ENCODE measurements at places on chromosomes 2 and 18. TPM values are rescaled to one million over a fixed set of nuclear protein-coding genes. Genes with fewer than 3 reads are reported as not detected.

- DNase-seq: no peak
Measured at GRCh38 chr2:120898961-120899750, 163.5 kb downstream of the GLI2 start.

- no peak for DNase-seq
Measured at GRCh38 chr2:88596141-88596830, 31.0 kb downstream of the EIF2AK3 start.

DNA sequence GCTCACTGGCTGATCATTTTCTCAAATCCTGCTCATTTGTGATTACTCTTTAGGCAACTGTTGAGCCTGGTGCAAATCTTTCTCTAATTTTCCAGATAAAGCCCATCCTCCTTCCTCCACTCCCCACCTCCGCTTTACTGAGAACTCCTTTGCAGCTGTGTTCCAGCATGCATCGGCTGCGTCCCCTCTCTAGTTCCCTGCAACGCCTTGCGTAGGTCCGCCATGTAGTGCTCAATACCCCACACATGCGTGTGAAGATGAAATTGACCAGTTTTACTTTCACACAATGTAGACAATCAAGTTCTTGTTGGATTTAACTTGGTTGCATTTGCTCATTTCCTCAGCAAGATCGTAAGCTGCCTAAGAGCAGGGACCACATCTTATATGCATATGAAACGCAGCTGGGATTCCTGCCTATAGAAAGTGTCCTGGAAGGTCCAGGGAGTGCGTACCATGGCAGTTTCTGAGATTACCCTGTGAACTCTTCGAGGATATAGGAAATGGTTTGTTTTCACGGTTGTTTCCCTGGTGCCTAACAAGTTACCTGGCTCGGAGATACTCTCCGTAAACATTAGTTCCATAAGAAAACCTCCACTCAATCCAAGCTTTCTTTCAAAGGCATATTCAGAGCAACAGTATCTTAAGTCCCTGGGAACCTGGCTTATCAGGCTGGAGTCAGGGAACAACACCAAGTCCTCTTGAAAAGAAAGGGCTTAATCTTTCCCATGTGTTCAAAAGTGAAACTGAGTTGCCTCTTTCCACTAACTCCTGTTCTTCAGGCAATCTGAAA is 766.4 kb upstream of the ID2 start:
- DNase-seq: no peak

- DNase-seq: no peak
Measured at GRCh38 chr18:9081940-9082339, 20.6 kb upstream of the NDUFV2 start.

The SP140L gene
- 64.7 TPM for total RNA-seq

The EVA1A gene
- not detected for total RNA-seq

DNA sequence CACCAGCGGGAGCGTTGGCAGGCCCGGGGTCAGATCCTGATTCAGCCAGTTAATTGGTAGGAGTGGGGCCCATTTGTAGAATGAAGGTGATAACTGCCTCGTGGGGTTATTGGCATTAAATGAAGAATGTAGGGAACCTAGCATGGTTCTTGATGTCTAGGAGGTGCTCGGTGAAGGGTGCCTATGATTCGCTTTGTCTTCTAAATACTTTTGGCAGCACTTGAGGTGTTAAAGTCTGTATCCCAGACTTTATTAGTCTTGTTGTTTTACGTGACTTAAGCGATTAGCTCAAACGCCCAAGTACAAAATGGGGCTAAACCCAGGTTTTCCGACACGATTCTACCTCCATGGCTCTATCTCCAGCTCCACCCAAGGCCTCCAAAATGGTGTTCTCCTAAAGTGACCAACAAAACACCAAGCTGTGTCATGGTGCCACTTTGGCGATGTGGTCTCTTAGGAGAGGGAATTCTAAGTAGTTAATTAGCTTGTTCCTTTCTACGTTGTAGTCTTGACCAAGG is 980 bp upstream of the PPP4R1 start:
- DNase-seq: no peak

DNA sequence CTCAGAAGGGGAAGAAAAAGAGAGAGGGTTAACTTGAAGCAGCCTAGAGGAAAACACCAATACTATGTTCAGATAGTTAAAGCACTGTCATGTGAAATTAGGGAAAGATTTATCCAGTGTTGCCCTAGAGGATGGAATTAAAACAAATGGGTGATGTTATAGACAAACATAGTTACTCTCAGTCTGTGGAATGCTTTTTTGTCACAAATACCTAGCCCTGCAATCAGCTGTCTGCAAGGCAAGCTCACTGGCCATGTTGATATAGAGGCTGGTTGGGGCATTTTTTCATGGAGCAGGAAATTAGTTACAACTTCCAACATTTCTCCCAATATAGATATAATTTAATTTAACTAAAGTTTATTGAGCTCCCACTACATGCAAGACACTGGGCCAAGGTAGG is 8.4 kb upstream of the RAB10 start:
- no peak for DNase-seq

GRCh38 chr2:162063281-162063680 is 10.7 kb downstream of the DPP4 start:
- no peak for DNase-seq

DNA sequence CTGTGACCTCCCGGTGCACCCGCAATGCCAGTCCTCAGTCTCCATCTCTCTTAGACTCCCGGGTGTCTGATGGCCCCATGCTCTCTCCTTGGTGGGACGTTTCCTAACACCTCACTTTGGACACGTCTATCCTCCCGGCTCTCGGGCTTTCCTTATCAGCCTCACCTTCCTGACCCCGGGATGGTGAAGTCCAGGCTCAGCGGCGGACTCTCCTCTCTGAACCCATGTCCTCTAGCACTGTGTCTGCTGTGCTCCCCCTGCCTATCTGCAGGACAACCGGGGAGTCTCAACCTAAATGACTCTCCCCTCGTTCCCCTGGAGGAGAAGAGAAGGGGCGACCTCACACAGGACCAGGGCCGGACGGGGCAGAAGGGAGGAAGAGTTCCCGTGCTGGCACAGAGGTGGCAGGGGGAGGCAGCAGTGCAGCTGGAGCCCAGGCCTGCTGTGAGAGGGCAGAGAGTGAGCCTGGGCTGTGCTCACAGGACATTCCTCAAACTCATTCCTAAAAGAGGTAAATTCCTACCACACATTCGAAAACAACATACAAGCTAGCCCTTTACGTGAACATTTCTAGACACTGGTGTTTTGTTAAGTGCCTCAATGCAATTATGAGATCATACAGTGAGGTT is 41.9 kb downstream of the MBP start:
- DNase-seq: no peak

The CAVIN2 gene
- 6.1 TPM for total RNA-seq

The MSH6 gene
- 27.8 TPM for total RNA-seq

DNA sequence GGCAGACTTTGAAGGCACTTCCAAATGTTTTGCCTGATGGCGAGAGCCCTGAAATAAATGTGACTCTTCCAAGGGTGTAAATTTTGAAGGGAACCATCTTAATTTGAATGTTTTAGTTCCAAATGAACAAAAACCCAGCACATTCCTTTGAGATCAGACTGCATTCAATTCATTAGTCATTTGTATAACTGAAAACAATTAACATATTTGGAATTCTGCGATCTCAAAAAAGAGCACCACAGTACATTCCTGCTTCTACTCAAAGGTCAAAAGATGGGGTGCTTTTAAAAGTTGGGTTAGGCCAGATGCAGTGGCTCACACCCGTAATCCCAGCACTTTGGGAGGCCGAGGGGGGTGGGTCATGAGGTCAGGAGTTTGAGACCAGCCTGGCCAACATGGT is 38.2 kb upstream of the CHRNA1 start:
- no peak for DNase-seq

GRCh38 chr2:171793691-171794678 is 100.1 kb downstream of the SLC25A12 start:
- no peak for DNase-seq

- no peak for DNase-seq
Measured at GRCh38 chr2:231926180-231926741, at the start of gene NPPC. Gene NPPC, minus strand, starts transcription at chr2:231926396. Its CDS starts 147 bp downstream, at chr2:231926249.

The BUB1 gene
- 8.6 TPM for total RNA-seq

The TMEM247 gene
- not detected for total RNA-seq

The MROH2A gene
- not detected for total RNA-seq

DNA sequence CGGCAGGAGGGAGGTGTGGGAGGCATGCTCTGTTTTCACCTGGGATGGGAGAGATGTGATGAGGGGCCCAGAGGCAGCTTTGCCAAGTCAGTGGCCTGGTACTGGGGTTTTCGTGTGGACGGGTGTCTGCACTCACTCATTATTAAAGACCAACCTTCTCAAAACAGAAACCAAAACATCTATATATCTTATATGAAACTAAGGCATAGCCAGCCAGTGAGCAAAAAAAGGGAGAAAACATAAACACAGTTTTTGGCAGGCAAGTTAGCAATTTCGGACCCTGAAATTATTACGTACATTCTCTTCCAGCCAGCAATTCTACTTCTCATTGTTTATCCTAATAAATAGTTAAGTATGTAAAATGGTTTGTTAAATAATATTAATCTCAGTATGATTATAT is 181.1 kb upstream of the SMAD2 start:
- no peak for DNase-seq

DNA sequence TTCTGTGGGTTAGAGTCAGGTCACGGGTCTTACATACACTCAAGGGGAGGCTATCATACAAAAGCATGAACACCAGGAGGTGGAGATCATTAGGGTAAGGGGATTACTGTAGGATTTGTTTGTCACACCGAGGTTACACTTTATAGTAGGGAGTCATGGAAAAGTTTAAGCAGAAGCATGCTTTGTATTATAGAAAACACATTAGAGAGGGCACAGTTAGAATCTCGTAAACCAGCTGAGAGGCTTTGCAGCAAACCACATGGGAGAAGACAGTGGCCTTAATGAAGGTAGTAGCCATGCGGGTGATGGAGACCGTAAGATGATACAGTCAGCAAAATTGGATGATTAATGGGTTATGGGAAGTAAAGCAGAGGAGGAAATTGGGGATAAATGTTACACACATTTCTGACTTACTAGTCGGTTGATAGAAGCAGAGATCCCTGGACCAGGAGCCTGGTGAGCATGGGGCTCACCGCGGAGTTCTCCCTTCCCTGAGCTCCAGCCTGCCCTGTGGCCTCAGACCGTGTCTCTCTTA is 75.6 kb downstream of the MAPRE2 start:
- DNase-seq: no peak

DNA sequence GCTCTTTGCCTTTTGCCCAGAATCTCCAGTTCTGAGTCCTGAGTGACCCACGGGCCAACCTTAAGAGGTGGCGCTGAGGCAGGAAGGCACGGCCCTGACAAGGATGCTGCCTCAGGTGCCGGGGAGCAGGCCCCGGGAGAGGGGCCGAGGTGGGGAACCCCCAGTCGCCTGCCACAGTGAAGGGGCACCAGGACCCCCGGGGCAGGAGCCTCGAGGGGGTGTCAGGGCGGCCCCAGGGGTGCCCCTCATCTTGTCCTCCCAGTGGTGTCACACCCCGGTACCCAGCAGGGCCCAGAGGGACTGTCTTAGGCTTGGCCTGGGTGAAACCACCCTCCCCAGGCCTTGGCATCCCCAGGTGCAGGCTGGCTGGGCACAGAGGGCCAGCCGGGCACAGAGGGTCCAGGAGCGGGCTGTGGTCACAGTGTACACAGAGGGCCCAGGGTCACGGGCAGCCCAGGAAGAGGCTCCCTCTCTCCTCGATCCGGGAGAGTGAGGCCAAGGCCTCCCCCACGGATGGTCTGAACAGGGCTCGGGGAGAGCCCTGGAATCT is 1.0 kb downstream of the PDCD1 start:
- no peak for DNase-seq

Data from T-helper 17 cell (primary cell).